ENCODE measurements at places on chromosomes 12 and 14.
A peak's percentile ranks its signal among the peaks of the same experiment; 100 is the strongest.

GRCh38 chr14:68786491-68787091 lies 6.3 kb downstream of the ZFP36L1 start:
- no peak for DNase-seq

- no peak for DNase-seq
Measured at GRCh38 chr14:64937171-64937820, 5.2 kb downstream of the GPX2 start.

- DNase-seq = no peak
Measured at GRCh38 chr12:6478416-6478815, 7.9 kb upstream of the VAMP1 start.

DNA sequence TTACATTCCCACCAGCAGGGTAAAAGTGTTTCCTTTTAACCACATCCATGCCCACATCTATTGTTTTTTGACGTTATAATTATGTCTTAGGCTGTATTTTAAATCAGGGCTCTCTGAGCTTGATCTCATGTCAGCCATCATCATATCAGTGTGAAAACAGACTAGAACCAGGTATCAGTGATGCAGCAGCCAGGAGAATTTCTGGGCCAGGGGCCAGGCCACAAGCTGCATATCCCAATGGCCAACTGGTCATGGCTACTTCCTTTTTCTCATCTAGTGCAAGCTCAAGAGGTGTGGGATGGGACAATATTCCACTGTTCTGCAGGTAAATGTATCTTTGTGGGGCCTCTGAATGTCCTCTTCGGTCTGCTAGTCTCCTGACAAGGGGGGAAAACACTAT lies 125.1 kb downstream of the CRADD start:
- DNase-seq = no peak

DNA sequence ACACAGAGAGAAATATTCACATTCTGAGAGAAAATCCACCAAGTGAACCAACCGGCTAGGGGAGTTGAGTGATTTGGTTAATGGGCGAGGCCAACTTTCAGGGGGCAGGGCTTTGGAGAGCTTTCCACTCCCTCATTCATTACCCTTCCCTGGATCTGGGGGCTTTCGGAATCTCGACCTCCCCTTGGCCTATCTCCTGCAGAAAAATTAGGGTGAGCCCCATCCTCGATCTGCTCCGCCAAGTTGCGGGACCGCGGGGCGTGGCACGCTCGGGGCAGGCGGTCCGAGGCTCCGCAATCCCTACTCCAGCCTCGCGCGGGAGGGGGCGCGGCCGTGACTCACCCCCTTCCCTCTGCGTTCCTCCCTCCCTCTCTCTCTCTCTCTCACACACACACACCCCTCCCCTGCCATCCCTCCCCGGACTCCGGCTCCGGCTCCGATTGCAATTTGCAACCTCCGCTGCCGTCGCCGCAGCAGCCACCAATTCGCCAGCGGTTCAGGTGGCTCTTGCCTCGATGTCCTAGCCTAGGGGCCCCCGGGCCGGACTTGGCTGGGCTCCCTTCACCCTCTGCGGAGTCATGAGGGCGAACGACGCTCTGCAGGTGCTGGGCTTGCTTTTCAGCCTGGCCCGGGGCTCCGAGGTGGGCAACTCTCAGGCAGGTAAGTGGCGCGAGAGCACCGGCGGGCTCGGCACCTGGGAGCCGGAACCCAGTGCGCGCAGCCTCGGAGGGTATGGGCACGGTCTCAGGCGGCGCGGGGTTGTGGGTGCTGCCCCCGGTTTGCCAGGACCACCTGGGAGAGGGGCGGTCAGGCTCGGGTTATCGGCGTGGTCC lies at the start of gene ERBB3:
ERBB3 (plus strand) TSS at position 443 of the 833 bp plus-strand sequence; CDS start at position 579, 136 bp downstream.
- DNase-seq = peak; percentile 85

- DNase-seq = no peak
Measured at GRCh38 chr12:91617818-91618217, 435.2 kb upstream of the DCN start.

- DNase-seq = peak; percentile 82
Measured at GRCh38 chr14:34461334-34462131, 507 bp downstream of the SPTSSA start.

Data from eye (tissue), 1 donor.